Stimulated activated CD8-positive, alpha-beta memory T cell treated with anti-CD3 and anti-CD28 coated beads, Interleukin-7, amount 100 ng/mL, for 4 hours (primary cell): ENCODE measurements at places on chromosomes 13 and 19.

- DNase-seq: no peak
Measured at GRCh38 chr13:110225609-110226574, 81.1 kb downstream of the COL4A1 start.

GRCh38 chr13:41199079-41199478, 4.7 kb upstream of the KBTBD7 start:
- no peak for DNase-seq

DNA sequence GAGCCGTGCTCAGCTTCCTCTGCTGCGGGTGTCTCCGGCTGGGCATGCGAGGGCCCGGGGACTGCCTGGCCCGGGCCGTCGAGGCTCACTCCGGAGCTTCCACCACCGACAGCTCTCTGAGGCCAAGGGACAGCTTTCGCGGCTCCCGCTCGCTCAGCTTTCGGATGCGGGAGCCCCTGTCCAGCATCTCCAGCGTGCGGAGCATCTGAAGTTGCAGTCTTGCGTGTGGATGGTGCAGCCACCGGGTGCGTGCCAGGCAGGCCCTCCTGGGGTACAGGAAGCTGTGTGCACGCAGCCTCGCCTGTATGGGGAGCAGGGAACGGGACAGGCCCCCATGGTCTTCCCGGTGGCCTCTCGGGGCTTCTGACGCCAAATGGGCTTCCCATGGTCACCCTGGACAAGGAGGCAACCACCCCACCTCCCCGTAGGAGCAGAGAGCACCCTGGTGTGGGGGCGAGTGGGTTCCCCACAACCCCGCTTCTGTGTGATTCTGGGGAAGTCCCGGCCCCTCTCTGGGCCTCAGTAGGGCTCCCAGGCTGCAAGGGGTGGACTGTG, 1.2 kb downstream of the S1PR4 start:
- no peak for DNase-seq

DNA sequence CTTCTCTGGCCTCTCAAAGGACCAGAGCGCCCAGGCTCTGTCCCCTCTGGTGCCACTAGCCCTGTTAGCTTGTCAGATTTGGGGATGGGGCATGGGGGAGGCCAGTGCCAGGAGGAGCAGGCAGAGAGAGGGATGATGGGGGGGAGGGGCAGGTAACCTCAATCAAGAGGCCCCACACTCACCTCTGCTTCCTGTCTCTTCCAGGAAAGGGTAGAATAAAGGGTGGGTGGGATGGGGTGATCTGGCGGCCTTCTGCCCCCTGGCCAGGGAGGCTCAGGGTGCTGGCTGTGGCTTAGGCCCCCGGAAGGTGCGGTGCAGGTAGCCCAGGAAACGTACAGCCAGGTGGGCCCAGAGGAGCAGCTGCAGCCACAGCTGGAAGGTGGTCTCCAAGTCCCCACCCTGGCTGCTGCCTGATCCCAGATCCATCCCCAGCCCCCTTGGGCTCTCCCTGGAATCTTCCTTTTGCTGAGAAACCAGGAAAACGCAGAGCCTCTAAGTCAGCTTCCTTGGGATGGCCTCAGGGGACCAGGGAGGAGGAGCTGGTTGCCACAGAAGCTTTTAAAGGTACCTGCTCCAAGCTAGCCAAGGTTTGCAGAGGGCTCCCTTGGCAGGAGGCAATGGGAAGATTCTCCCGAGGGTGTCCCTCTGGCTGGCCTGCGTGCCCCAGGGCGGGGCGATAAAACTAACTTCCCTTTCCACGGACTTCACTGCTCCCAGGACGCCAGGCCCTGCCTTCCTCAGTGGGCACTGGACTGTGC, 5.3 kb downstream of the PRKACA start:
- DNase-seq: no peak

GRCh38 chr13:109666656-109667055, 119.7 kb downstream of the IRS2 start:
- DNase-seq: no peak

DNA sequence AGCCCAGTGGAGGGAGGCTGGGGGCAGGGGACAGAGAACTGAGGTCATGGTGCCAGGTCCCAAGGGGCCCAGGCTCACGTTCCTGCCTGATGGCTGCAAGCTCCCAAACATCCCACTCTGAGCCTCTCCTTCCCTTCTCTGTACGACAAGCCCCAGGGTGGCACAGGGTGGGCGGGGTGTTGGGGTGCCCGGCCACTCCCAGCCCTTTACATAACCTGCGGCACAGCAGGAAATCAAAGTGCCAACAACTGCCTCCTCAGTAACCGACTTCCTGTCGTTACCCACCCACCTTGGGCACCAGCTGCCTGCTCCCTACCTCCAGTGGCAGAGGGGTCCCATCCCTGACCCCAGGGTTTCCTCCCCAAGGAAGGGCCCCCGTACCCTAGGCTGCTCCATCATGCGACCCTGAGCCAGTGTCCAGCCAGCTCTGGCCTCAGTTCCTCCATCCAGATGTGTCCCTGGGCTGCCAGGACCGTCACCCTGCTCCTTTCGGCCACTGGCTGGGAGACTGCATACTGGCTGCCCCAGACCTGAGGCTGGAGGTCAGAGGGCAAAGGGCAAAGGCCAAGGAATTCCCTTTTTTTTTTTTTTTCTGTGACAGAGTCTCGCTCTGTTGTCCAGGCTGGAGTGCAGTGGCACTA, 27.7 kb upstream of the NFIC start:
- DNase-seq: peak; percentile 41

DNA sequence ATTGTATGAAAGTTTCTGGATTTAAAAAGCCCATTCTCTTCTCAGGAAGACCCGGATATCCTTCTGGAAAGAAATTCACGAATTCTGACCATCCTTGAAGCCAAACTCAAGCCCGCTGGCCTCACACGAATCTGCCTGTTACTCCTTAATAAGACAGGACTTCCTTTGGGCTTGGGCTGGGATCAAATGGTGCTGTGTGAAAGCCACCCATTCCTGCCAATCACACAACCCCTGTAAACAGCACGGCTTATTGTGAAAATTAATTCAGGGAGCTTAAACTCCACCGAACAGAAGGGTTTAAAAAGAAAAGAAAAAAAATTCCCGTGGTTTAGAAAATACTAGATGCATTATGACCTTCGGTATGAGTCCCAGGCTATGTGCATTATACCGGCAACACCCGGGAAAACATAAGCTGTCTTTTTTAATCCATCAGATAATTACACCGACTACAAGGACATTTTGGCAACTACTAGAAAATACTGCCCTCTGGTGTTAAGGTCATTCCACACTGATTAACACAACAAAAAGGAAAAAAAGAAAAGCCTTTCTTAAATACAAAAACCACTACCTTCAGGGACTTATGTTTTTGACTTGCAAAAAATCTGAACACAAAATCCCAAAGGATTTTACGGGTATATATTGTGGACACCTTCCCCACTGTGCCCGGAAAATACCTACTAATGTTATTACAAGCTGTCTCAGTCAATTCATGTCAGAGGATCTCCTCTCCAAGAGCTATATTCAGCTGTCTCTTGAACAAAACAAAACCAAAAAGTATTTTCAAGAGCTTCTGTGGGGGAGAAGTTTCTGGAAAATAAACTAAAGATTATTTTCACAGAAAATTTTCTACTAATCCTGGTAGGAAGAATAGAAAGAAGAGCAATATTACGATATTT, 76.0 kb upstream of the LSM14A start:
- no peak for DNase-seq

- no peak for DNase-seq
Measured at GRCh38 chr13:51177188-51177587, 45.0 kb upstream of the FAM124A start.

GRCh38 chr13:41268764-41269163, 5.4 kb upstream of the MTRF1 start:
- DNase-seq: no peak

DNA sequence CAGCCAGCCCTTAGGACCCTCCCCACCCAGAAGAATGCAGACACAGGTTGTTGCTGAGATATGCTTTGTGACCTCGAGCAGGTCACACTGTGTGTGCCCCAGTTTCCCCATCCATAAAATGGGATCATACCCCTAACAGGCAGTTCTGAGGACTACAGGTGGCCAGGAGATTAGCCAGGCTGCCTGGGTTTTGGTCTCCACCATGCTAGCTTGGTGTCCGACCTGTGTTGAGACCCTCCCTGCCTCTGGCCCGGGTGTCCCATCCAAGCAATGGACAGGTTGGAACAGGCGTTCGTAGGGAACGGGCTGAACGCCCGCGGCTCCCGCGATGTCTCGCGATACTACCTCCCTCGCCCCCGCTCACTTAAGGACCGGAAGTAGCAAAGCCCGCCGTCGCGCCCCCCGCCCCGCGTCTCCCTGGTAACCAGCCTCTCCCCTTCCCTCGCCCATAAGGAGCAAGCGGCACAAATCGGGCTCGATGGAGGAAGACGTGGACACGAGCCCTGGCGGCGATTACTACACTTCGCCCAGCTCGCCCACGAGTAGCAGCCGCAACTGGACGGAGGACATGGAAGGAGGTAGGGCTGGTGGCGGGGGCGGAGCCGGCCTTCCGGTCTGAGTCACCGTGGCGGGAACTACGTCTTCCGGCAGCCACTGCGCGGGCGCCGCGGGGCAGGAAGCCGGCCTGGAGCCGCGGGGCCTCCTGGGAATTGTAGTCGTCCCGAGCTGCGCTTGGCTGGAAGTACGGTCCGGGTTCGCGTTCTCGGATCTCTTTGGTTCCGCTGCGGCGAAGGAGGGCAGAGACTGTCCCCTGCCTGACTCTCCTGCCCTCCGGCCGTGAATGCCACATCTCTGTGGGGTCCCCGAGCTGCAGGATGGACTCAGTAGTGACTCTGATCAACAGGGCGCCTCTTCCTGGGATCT, 45.4 kb downstream of the SMIM24 start:
- peak; percentile 95 for DNase-seq

GRCh38 chr13:49450105-49450819, 6.2 kb downstream of the SETDB2 start:
- no peak for DNase-seq

DNA sequence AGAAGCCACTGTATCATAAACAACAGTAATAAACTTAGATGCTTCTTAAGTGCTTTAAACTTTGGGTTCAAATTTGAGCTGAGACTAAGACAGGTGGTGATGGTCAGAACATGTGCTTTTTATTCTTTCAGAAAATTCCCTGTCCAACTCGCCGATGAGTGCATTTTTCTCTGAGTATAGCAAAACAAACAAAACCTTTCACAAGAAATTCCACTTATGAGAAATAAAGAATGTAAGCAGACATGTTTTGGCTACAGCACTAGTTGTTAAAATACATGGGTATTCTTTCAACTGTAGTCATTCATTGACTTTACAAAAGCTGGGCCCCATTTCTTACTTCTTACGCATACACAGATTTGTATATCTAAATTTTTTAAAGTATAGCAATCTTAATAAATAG, 125.6 kb downstream of the SPRY2 start:
- DNase-seq: no peak

DNA sequence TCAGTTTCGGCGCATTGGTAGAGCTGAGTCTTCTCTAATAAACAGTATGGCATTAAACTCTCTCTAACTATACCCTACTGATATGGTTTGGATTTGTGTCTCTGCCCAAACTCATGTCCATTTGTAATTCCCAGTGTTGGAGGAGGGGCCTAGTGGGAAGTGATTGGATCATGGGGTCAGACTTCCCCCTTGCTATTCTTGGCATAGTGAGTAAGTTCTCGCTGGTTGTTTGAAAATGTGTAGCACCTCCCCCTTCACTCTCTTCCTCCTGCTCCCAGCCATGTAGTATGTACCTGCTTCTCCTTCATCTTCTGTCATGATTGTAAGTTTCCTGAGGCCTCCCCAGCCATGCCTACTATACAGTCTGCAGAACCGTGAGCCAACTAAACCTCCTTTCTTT, 682.7 kb upstream of the ARGLU1 start:
- no peak for DNase-seq

DNA sequence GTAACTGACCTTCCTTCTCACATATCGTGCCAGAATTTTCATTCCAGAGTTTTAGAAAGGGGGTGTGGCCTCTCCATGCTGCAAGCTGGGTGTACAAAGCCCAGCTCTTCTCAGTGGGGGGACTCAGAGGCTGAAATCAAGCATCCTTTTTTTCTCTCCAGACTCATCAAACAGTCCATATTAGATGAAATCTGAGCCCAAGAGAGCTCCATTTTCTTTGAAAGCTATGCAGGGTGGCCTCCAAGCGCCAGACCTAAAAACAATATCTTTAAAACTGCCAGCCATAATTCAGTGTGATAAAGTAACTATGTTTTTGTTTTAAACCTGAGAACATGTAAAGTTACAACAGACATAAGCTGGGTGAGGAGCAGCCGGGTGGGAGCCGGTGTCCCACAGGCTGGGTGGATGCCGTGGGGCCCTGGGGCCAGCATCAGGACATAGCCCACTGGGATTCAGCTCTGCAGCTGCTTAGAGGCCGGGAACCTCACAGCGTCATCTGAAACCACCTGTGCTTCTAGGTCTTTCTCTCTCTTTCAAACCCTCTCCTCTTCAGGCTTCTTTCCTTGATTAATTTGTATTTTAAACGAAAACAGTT, 249.2 kb downstream of the ZNF536 start:
- DNase-seq: no peak

DNA sequence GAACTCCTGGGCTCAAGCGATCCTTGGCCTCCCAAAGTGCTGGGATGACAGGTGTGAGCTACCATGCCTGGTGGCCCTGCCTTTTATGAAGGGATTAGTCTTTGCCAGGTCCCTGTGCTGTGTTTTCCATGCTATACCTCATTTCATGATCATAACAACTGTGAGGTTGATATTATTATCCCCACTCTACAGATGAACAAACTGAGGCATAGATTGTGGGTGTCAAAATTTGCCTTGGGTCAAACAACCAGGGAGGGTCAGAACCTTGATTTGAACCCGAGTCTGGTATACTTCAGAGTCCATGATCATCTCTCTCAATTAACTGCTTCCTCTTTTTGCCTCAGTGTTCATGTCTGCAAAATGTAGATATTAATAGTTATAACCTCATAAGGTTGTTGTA, 6.9 kb downstream of the PINLYP start:
- no peak for DNase-seq

- no peak for DNase-seq
Measured at GRCh38 chr13:42380420-42381164, 108.6 kb downstream of the AKAP11 start.

DNA sequence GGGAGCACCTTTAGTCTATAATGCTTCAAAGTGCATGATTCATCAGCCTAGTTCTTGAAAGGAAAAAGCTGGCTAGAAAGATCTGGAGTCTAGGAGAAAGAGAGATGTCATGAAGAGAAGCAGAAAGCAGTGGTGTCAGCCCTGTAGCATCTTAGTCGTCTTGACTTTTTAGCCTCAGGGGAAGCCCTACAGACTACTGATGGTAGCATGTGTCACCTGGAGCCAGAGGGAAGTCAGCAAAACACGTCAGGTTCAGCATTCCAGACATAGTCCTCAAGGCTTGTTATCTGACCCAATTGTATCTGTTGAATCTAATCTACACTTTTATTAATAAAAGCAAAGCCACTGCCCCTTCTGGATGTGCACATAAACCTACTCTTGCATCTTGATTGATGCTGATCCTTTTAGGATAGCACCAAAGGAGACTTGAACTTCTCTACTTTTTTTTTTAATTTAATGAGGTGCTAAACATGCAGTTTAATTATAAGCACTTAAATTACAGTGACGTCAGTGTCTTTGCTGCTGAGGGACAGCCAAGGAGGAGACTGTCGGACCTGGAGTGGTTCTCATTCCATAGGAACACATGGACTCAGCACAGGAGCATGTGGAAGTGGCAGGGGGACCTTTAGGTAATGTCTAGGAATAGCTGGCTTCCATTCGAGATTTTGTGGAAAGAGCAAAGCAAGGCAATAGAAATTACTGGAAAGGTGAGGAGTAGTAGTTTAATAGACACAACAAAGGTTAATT, 525.5 kb upstream of the SGCG start:
- DNase-seq: no peak

GRCh38 chr19:19059018-19059836, 4.6 kb upstream of the SLC25A42 start:
- no peak for DNase-seq

- DNase-seq: no peak
Measured at GRCh38 chr13:106573868-106574267, 5.9 kb upstream of the ARGLU1 start.

GRCh38 chr13:80782441-80782840, 441.5 kb upstream of the SPRY2 start:
- no peak for DNase-seq
